Right hindlimb (tissue), 1 donor: ENCODE measurements at places on chromosomes 11 and 22.
A peak's percentile ranks its signal among the peaks of the same experiment; 100 is the strongest.

DNA sequence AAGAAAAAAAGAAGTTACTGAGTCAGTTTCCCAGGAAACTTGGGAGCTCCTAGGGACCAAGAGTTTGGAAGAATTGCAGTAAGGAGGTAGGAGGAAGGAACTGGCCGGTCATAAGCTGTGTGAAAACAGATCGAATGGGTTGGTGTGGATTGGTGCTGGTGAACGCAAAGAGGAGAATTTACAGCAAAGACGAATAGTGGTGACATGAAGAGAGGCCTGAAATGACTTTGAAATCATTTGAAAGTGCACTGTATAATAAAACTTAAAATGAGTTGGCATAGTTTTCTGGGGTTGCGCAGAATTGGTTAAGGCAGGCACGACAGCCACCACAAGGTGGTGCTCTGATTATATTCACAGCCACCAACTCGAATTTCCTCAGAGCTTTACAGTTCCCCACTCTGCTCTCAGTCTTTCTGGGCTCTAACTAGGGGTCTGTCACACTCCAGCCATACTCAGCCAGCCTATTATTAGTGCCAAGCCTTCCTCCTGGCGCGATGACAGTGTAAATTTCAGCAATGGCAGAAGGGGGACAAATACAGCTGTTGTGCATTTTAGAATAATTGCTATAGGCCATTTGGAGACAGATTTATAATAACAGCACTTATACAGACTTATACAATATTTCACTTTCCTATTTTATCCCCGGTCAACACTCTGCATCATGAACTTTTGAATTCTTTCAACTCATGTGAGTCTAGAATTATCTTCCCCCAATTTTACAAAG, 8.3 kb upstream of the HTR3B start:
- DNase-seq, result peak; percentile 36

GRCh38 chr22:27682437-27682836, 119.1 kb downstream of the MN1 start:
- DNase-seq, result no peak

DNA sequence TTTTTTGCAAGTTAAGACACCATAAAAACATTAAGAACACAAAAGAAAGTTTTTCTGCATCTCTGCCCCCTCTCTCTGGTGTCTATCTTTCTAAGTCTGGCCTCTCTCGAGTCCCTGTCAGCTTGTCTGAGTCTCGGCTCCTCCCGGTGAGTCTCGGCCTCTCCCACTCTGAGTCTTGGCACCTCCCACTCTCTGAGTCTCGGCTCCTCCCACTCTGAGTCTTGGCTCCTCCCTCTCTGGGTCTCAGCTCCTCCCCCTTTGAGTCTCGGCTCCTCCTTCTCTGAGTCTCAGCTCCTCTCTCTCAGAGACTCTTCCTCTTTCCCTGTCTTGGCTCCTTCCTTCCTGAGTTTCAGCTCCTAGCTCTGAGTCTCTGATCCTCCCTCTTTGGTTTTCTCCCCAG, 72.5 kb upstream of the AMPD3 start:
- DNase-seq, result no peak

- DNase-seq, result no peak
Measured at GRCh38 chr11:70871881-70872280, 380.5 kb downstream of the SHANK2 start.

- DNase-seq, result no peak
Measured at GRCh38 chr11:78426845-78427244, 9.2 kb upstream of the GAB2 start.

DNA sequence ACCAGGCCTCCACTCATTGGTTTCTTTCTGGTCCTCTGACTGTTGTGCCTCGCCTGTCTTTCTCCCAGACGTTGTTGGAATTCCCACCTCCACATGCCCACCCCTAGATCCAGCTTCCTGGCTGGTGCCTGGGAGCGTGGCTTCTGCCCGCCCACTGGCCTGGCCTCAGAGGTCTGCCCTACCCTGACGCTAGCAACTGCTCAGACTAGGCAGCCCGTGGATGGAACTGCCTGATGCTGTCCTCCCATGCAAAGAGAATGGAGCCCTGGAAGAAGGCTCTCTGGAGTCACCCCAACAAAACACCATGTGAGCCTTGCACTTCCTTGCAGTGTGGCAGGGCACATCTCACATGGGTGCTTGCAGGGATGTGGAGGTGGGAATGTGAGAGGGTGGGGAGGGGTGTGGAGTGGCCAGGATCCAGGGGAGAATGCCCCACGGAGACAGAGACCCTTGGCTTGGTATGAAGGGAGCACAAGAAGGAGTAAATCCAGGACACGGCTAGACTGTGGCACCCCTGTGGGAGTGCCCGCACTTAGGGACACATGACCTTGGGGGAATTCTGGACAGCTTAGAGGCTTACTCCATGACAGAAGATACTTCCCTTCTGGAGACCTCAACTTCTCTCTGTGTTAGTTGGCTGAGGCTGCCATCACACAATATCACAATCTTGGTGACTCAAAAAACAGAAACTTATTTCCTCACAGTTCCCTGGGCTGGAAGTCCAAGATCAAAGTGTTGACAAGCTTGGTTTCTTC, 22.5 kb upstream of the ADA2 start:
- no peak for DNase-seq

- no peak for DNase-seq
Measured at GRCh38 chr11:32188785-32189184, 97.9 kb downstream of the RCN1 start.

DNA sequence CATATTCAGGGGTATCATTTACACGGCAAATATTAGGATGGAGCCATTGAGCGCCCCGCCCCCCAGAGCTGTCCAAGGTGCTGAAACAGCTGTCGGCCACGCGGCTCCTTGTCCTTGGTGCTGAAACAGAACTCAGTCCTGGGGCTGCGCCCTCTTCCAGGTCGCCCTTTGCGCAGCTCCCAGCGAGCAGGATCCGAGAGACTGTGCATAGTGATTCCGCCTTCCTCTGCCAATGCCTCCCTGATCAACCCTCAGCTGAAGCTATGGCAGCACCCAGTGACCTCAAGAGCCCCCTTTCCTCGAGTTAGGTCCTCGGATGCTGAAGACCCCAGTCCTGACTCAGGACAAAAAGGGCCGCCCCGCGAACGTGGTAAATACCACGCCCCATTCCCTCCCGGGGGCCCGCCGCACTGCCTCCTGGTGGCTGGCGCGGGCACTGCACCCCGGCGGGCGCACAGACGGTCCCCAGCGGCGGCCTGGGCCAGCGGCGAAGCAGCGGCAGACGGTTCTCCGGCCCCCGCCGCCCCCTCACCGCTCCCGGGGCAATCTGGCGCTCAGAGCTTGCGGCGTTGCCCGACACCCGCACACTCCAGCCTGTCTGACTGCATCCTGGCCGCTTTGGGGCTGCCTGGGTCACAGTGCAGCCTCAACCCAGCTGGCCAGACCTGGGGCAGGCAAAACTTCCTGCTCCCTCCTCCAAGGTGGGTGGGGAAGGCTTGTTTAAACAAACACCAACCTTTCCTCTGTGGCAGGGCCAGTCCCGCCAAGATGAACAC, 13.4 kb downstream of the SYT7 start:
- peak; percentile 86 for DNase-seq

GRCh38 chr11:101441747-101442146, 142.1 kb downstream of the TRPC6 start:
- DNase-seq, result no peak

DNA sequence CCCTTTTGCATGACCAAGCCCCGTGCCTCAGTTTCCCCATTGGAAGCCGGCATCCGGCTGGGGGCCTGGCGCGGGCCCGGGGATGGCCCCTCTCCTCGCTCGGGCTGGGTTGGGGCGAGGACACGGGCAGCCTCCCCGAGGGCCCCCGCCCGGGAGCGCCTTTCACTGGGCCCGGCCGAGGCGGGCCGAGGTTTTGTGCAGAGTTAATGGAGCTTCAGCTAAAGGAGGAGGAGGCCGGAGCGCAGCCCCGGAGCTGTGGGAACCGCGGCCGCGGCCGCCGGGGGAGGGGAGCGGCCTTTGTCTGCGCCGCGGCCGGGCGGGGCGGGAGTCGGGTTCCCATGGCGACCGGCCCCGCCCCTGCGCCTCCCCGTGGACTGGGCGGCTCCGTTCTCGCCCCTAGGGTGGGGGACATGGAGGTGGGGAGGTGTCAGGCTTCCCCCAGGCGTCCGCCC, 1.4 kb upstream of the MAPK11 start:
- DNase-seq, result no peak

DNA sequence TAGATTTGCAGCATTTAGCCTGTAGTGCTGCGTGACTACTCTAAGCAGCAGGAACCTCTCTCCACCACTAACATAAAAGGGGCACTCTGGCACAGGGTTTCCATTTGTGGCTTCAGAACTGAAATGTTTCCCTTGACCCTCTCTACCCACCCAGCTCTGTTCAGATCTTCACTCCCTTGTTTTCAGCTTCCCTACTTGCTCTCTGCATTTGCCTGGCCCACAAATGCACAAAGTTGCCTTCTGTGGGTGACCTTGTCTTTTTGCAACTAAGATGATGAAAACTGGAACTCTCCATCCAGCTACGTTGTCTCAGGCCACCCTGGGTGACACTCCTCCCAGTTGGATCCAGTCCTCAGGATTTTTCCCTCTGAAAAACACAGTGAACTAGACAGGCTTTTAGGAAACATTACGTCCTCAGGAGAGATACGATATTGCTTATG, 19.8 kb upstream of the PSMA1 start:
- no peak for DNase-seq

DNA sequence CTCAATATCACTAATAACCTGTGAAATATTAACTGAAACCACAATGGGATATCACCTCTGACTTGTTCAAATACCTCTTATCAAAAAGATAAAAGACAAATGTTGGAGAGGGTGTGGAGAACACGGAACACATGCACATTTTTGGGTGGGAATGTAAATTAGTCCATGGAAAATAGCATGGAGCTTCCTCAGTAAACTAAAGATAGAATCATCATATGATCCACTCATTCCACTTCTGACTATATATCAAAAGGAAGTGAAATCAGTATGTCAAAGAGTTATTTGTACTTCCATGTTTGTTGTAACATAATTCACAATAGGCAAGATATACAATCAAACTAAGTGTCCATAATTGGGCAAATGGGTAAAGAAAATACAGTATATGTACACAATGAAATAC, 57.4 kb downstream of the TYR start:
- no peak for DNase-seq

GRCh38 chr11:65558002-65558929, at the start of gene LTBP3:
Gene LTBP3 (minus strand): TSS chr11:65558359. CDS start chr11:65557959, 400 bp downstream.
- DNase-seq, result peak; percentile 93

GRCh38 chr11:7630002-7630401, 43.3 kb downstream of the CYB5R2 start:
- DNase-seq, result no peak

DNA sequence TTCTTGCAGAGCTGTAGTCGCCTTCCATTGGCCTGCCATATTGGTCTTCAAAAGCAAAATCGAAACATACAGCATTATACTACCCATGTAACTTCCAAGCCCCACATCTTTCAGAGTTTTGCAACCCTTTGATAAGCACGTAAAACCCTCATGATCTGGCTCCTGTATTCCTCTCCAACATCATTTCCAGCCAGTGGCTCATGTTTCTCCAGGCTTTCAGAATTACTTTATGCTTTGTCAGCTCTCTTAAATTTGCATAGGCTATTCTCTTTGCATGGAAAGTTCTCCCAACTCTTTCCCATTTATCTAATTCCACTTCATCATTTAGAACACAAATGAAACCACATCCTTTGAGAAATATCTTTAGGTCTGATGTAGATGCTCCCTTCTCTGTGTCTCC, 67.8 kb upstream of the DDI1 start:
- no peak for DNase-seq
